ENCODE measurements at places on chromosomes 2 and 18.

DNA sequence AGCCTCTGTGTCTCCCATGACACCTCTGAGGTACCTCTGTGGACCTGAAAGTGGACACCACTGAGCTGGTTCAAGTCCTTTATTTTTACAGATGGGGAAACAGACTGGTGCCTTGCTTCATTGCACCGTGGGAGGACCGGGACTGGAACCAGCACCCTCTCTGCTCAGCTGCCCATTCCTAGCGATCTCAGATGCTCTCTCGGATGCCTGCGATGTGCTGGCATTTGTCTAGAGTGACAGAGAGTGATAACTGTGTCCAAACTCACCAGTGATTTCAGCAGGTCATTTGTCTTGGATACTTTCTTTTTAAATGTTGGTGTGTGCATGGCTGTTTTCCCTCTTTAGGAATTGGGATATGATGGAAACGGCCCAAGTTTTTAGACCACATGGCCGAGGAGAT, 30.1 kb upstream of the LYPD6B start:
- no peak for DNase-seq

DNA sequence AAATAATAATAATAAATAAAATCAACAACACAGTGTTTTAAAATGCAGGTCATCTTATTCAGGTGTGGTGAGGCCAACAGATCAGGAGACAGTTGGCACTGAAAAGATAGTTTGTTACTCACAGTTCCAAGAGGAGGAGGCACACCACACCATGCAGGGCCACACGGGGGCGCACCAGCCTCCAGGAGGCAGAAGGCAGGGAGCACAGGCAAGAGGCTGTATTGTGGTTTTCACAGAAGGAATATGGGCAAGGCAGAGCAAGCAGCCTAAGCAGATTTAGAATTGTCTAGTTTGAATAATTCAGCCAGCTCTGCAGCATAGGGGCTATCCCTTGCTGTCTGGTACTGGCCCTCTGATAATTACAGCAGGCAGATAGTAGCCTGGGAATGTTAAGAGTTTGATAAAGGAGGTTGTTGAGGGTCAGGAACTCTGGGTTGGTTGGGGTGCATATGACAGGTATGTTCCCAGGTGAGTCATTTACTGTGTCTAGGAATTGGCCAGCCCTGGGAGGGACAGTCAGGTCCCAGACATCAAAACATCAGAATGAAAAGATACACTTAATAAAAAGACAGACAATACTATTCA, 31.3 kb downstream of the KIAA2012 start:
- DNase-seq = peak; percentile 45

DNA sequence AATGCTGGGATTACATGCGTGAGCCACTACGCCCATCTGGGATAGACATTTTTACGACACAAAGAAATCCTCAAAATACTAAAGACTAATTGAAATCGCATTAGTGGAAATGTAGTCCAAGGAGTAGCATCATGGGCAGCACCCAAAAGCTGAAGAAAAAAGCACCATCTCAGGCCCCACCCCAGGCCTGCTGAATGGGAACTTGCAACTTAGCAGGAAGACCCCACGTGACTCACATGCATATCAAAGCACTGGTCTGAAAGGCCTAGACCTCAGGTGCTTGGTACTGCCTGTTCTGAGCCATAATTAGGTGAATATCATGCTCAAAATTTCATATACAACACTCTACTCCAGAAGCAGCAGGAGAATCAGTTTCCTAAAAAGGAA, 28.9 kb downstream of the SPRED2 start:
- DNase-seq = no peak

DNA sequence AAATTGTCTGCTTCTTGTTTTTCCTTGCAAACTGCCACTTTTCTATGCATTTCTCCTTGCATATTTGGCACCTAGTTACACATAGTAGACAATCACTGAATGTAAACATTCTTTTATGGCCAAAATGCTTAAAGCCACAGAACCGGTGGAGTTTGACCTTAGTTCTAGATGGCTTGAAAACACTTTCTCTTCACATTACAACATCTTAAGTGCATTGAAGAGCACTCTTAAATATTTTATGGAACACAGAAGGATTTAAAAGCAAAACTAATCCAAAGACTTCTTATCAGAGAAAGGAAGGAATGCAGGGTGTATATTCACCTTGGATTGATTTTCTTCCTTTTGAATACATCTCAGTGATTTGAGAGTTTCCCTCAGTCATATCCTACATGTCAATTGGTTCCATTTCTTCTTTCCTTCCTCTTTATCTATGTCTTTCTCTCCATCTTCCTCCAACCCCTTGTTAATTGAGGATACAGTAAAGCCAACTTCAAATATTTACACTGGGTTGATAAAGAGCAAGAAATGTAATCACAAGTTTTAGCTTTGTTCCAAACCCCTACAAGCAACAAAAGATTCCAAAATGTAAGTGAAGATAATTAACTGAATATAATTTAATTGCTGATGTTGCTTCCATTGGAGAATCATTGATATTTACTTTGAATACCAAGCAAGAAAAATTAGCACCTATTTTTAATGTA, 548.0 kb downstream of the CNTNAP5 start:
- no peak for DNase-seq

DNA sequence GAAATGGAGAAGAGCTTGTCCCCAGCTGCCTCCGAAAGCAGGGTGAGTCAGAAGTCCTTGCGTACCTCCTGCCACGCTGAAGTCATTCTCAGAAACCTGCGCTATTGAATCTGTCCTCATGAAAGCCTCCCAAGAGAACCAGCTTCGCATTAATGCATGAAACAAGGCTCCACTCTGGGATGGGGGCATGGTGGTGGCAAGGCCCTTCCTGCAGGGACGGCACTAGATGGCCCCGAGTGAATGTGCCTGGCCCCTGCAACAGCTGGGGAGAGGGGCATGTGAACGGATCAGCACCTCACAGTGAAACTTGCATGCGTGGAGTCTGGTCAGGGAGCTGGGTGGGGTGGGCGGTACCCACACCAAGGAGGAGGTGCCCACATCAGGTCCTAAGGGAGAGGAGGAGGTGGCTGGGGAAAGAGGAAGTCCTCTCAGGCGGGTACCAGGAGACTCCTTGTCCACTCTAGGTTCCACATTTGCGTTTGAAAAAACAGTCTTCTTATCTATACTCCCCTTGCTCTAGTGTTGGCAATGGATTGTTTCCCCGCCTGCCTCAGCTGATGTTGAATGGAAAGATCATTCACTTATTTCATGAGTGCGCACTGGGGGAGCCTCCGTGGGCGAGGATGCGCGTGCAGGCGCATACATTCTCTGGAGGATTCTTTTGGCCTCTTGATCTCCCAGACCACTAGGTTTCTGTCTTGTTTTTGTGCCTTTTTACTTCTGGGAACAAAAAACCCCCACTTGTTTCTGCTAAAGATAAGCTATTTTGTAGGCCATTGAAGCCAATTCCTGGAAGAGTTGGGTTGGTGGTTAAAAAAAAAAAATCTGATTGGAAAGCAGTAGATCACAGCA, 104.7 kb downstream of the KLHL29 start:
- no peak for DNase-seq

All from HTR-8/SVneo (cell line).